Activated CD8-positive, alpha-beta T cell treated with anti-CD3 and anti-CD28 coated beads, Interleukin-2, amount 10 ng/mL, durations not matched to agents 7 days and 5 days (primary cell): ENCODE measurements at places on chromosomes 3 and 15.

DNA sequence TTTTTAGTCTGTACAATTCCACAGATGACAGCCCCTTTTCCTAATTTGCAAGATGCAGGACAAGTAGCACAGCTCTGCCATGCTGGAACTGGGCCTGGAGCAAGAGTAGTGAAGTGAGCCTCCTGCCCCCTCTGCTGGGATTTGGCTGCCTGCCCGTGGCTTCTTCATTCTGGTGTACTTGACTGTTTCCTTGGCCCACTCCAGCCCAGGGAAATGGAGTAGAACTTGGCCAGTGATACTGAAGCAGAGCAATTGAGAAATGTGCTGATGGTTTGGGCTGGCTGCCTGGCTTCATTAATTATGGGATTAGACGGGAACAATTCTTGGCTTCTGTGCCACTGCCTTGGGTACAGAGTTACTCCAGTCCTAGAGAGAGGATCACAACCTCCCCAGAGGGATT, 2.8 kb downstream of the GPD1L start:
- H3K27ac ChIP-seq = no peak overlapping the region
- peaks cover 67% of the 10 kb centered on the region for H3K4me1 ChIP-seq
- DNase-seq = no peak
- H3K36me3 ChIP-seq = peaks cover 34% of the 10 kb centered on the region

DNA sequence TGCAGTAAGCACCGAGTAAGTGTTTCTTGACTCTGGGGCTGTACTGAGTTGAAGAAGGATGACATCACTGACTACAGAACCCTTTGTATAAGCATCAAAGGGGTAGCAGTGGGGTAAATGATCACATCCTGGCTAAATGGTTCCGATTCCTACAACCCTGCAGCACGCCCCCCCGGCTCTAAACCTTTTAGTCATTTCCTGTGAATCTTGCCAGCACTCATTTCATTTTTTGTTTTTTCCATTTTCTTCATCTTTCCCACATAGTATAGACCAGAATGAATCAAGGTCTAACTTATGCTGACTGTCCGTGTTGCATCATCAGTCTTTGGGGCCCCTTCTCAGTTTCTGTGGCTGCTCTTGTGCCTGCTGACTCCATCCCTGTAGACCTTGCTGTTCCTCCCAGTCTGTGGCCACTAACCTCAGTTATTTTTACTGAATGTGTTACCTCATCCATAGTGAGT, 383.1 kb upstream of the TPRG1 start:
- H3K27ac ChIP-seq = no peak overlapping the region
- H3K36me3 ChIP-seq = peaks cover 2% of the 10 kb centered on the region
- H3K27me3 ChIP-seq = no peaks in the 10 kb centered on the region

GRCh38 chr3:177195242-177195991, 1.9 kb downstream of the TBL1XR1 start:
- H3K36me3 ChIP-seq = peaks cover 53% of the 10 kb centered on the region
- H3K4me1 ChIP-seq = peaks cover 66% of the 10 kb centered on the region
- peak; percentile 38 for DNase-seq

DNA sequence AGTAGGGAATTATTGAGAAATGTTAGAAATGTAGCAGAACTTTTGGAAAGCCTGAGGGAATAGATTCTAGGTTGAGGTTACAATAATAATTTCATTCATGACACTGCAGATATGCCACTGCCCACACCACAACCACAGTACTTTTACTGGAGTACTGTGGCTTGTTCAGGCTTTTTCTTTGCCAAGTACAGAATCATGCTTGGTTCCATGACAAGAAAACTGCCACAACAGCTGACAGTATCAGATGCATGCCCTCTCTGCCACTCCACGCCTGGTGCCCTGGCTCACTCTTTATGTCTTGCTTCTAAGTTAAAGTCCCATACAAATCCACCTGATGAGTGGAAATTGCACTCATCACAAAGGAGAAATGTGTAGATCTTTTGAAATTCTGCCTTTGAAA, 398.6 kb downstream of the ZIC1 start:
- DNase-seq = no peak
- no peak overlapping the region for H3K4me3 ChIP-seq
- H3K27me3 ChIP-seq = no peaks in the 10 kb centered on the region
- no peaks in the 10 kb centered on the region for H3K36me3 ChIP-seq

DNA sequence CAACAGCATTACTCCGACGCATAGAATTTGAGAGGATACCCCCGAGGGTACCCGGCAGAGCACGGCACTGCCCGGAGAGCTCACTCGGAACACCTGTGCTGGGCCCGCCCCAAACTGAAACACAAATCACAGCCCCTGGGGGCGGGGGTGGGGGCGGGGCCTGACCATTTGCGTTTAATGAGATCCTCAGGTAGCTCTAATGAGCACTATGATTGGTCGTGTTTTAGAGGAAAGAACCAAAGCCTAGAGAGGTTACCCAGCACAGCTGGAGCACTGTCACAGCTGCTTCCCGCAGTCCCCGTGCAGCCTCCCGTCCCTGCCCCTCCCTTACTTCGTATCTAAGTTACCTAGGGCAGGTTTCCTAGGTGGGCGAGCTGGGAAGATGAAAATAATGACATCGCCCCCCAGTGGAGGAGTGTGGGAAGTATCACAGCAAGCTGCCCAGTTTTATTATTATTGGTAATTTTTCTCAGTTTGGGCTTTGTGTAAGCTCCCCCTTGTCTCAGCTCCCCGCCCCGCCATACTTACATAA, 187.1 kb downstream of the PDE8A start:
- H3K4me3 ChIP-seq = peak overlapping the region; percentile 15
- H3K27ac ChIP-seq = no peak overlapping the region
- peak; percentile 53 for DNase-seq
- peaks cover 31% of the 10 kb centered on the region for H3K27me3 ChIP-seq

DNA sequence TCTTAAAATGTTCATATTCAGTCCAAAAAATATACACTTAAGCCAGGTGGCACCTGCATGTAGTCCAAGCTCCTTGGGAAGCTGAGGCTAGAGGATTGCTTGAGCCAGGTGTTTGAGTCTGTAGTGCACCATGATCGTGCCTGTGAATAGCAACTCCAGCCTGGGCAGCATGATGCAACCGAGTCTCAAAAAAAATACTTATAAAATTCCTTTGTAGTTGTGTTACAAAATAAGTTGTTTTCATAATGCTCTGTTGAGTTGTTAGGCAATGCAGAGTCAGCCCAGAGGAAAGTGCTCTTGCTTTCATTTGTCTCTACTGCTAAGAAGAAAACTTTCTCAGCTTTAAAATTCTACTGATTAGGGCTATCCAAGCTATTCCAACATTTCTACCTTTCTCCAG, 442.8 kb upstream of the ARRDC4 start:
- H3K36me3 ChIP-seq = no peaks in the 10 kb centered on the region
- H3K4me3 ChIP-seq = no peak overlapping the region
- no peak overlapping the region for H3K27ac ChIP-seq
- no peaks in the 10 kb centered on the region for H3K4me1 ChIP-seq
- no peak for DNase-seq

- peaks cover 6% of the 10 kb centered on the region for H3K27me3 ChIP-seq
- H3K36me3 ChIP-seq = no peaks in the 10 kb centered on the region
- H3K4me3 ChIP-seq = no peak within 1 kb of the TSS
Observed at GRCh38 chr15:89221543-89221942, at the start of gene RLBP1. TSS of gene RLBP1 (minus strand) at chr15:89221579. CDS start at chr15:89218975, 2,604 bp downstream.

GRCh38 chr3:27632431-27633223, 89.5 kb downstream of the EOMES start:
- H3K27me3 ChIP-seq = no peaks in the 10 kb centered on the region
- DNase-seq = peak; percentile 49
- peak overlapping the region; percentile 83 for H3K4me3 ChIP-seq
- H3K27ac ChIP-seq = peak overlapping the region; percentile 90

DNA sequence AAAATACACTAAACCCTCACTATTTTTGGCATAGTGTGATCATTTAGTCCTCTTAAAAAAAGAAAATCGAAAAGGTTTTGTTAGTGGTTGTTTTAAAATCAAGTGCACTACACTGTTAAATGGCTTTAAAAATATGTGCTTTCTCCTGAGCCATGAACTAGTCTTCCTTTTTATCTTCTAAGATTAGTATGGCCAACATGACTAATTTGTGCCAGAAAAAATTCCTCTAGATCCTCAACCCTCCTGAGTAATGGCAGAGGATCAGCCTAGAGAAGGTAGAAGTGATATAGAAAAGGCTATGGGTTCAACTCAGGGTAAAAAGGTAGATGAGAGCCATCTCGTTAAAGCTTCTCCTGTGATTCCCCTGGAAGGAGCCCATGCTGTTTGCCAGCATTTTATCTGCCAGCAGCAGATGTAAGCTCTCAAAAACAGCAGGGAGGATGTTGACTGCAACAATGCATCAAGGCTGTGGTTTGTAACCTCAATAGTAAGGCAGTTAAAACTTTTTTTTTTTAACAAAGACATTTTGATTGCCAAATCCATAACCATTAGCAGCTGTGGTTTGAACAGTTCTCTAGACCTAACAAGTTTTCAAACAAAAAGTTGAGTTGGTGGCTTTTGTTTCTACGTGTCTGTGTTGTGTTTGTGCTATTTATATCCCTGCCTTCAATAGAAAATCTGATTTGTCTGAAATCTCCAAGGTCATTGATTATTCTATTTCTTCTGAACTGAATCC, 30.2 kb upstream of the ZNF609 start:
- H3K4me3 ChIP-seq = peak overlapping the region; percentile 61
- DNase-seq = peak; percentile 67

DNA sequence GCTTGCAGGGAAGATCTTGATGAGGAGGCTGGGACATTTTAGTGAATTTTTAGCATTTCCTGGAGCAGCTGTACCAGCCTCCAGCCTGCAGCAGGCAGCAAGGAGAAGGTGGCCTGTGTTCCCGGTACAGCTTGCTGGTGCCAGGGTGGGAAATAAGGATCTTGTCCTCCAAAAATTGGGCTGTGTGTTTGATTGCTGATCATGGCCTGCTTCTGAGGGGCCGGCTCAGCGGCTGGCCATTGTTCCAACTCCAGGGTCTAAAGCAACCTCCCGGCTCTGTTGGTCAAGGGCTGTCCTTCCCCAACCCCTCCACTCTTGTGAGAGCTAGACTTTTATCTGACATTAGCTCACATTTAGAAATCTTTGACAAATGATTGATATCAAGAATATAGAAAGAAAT, 5.0 kb downstream of the CFAP100 start:
- H3K27ac ChIP-seq = no peak overlapping the region
- peaks cover 18% of the 10 kb centered on the region for H3K27me3 ChIP-seq
- no peak for DNase-seq

- no peak overlapping the region for H3K27ac ChIP-seq
- DNase-seq = no peak
- H3K4me3 ChIP-seq = no peak overlapping the region
- H3K36me3 ChIP-seq = no peaks in the 10 kb centered on the region
- no peaks in the 10 kb centered on the region for H3K4me1 ChIP-seq
Observed at GRCh38 chr3:8555113-8555661, 53.6 kb downstream of the LMCD1 start.

DNA sequence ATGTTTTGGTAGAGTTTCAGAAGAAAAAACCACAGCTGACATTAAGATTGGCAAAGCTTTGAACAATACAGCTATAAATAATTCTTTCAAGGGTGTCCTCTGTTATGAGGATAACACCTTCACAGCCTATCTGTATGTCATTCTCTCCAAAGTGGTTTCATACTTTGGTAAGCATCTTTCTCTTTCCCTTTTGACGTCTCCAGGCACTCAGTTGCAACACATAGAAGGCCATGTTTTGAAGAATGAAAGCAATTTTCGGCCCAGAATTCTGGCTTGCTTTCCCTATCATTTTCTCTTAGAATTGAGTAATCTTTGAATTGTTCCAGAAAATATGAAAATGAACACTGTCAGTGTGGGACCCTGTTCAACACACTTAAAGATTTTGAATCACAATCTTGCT, 200.0 kb upstream of the CBLB start:
- H3K27me3 ChIP-seq = no peaks in the 10 kb centered on the region
- no peak overlapping the region for H3K4me3 ChIP-seq
- peak overlapping the region; percentile 44 for H3K27ac ChIP-seq
- peaks cover 16% of the 10 kb centered on the region for H3K4me1 ChIP-seq

DNA sequence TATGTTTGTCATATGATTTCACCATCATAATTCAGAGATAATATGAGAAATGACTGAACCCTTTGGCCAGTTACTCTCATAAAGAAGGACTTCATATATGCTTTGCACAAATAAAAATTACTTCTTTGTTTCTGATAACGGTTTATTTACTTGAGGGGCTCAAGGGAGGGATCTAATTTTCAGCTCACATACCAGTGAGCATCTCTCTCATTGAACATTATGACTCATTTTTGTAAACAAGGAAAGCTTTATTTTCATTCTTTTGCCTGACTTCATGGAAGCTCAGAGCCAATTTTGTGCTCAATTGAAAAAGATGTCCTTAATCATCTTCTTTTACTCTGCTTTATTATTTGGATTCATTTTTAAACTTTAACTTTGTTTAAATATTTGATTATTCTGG, 5.8 kb downstream of the NLGN1 start:
- H3K36me3 ChIP-seq = peaks cover under 1% of the 10 kb centered on the region
- H3K4me3 ChIP-seq = no peak overlapping the region
- peaks cover 21% of the 10 kb centered on the region for H3K27me3 ChIP-seq

DNA sequence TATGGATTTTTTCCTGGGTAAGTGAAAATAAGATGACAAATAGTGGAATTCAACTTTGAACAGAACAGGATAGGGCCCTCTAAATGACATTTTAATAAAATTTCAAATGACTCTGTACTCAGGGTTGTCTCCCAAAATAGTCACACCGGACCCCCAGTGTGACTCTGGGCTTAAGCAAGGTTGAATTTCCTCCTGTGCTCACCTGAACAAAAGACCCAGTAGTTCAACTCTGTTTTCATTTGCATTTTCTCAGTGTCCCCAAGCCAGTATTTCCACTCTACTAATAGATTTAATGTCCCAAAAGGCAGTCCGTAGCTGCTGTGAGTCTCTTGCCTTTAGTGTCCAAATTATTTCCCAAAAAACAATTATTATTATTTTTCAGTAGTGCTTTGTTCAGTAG, 296.6 kb downstream of the PLOD2 start:
- no peaks in the 10 kb centered on the region for H3K36me3 ChIP-seq
- no peak overlapping the region for H3K27ac ChIP-seq
- no peaks in the 10 kb centered on the region for H3K4me1 ChIP-seq
- H3K27me3 ChIP-seq = no peaks in the 10 kb centered on the region

GRCh38 chr3:179450901-179451264, 387 bp downstream of the GNB4 start:
- peak overlapping the region; percentile 79 for H3K27ac ChIP-seq
- peaks cover 60% of the 10 kb centered on the region for H3K27me3 ChIP-seq
- H3K36me3 ChIP-seq = peaks cover 2% of the 10 kb centered on the region
- H3K4me3 ChIP-seq = peak overlapping the region; percentile 85
- no peak for DNase-seq
- peaks cover 22% of the 10 kb centered on the region for H3K4me1 ChIP-seq

GRCh38 chr3:177746337-177746933, 549.2 kb upstream of the TBL1XR1 start:
- no peak for DNase-seq
- H3K27ac ChIP-seq = no peak overlapping the region
- H3K4me1 ChIP-seq = no peaks in the 10 kb centered on the region
- no peaks in the 10 kb centered on the region for H3K36me3 ChIP-seq
- H3K4me3 ChIP-seq = no peak overlapping the region

DNA sequence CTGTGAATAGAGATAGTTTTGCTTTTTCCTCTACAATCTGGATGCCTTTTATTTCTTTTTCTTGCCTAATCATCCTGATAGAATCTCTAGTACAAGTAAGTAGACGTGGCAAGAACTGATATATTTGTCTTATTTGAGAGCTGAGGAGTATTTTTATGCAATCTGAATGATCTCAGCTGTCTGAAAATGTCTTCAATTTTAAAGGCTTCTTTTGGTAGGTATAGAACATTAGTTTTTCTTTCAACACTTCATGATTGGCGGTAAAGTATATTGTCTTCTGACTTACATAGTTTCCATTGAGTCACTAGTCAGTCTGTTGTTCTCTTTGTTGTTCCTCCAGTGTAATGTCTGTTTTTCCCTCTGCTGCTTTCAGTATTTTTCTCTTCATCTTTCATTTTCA, 31.3 kb downstream of the MGA start:
- H3K27me3 ChIP-seq = no peaks in the 10 kb centered on the region
- H3K36me3 ChIP-seq = peaks cover 5% of the 10 kb centered on the region
- H3K27ac ChIP-seq = peak overlapping the region; percentile 40
- H3K4me3 ChIP-seq = peak overlapping the region; percentile 2
